Activated T-cell treated with anti-CD3 and anti-CD28 coated beads for 48 hours (primary cell): ENCODE measurements at places on chromosomes 13 and 19.

GRCh38 chr13:98089246-98089645 lies 53.6 kb upstream of the FARP1 start:
- no peak for DNase-seq

DNA sequence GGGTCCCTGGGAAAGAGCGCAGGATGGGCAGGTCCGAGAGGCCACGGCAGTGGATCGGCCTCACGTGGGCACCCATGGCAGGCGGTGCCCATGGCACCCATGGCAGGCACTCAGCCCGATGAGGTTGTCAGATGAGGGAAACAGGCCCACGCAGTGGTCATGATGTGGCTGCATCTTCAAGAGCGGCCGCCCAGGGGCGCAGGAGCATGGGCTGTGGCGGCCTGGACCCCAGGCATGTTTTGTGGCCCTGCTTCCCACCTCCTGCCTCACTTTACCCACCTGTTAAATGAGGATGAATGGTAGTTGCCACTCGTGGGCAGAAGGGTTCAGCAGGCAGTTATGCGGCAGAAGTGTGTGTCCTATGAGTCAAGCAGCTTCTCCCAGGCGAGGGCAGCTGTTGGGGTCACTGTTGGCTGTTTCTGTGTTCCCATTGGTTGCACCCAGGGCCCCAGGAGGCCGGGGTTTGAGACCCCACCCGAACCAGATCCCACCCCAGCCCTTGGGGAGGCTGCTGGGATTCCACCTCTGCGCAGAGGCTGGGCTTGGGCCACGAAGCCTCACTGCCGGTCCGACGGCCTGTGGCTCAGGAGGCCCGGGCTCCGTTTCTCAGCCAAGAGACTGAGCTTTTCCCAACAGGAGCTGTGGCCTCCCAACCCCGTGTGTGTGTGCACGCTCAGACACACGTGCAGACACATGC lies 30.0 kb downstream of the CSNK1G2 start:
- DNase-seq = no peak

GRCh38 chr13:40758811-40759210 lies 12.2 kb downstream of the MRPS31 start:
- no peak for DNase-seq

- no peak for DNase-seq
Observed at GRCh38 chr19:4115818-4116385, 8.0 kb downstream of the MAP2K2 start.

DNA sequence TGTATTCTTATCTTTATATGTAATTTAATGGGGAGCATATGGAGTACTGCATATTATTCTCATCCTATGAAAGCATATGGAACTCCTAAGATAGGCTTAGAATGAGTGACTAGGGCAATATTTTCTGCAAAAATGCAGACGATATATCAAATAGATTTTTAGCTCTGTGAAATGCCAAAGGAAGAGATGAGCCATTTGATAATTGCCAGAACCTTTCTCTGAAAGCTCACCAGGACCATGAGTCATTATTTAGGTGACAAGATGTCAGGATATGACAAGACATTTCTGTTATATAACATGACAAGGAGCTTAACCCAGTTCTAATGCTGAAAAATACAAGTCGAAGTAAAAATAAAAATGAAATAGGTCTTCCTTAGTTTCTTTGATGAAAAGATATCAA lies 145.0 kb downstream of the SLITRK6 start:
- DNase-seq = no peak

GRCh38 chr13:52975161-52975560 lies 53.5 kb upstream of the OLFM4 start:
- DNase-seq = no peak

GRCh38 chr19:3494051-3494450 lies 6.4 kb downstream of the DOHH start:
- no peak for DNase-seq

DNA sequence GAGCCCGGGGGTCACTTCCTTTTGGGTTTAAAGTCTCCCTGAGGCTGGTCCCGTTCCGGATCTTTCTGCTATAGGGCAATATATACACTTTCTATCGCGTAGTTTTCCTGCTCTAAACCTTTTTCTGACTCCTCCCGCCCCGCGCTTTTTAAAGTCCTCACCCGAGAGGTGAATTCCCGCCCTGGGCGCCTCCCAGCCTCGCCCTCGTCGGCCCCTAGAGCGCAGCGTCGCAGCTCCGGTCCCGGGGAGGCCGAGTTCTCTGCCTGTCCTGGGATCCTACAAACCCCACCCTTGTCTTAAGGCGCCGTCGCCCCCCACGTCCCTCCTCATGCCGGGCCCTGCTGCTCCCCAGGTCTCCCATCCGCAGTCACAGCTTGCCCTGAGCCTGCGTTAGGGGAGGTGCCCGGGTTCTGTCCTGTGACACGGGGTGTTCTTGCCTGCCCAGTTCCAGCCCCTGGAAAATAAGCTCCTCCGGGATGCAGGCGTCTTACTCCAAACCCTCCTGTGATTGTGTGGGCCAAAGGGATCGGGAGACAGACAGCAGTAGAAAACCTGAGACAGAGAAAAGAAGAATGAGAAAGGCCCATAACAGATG lies 491 bp downstream of the ZNF525 start:
- peak; percentile 22 for DNase-seq

DNA sequence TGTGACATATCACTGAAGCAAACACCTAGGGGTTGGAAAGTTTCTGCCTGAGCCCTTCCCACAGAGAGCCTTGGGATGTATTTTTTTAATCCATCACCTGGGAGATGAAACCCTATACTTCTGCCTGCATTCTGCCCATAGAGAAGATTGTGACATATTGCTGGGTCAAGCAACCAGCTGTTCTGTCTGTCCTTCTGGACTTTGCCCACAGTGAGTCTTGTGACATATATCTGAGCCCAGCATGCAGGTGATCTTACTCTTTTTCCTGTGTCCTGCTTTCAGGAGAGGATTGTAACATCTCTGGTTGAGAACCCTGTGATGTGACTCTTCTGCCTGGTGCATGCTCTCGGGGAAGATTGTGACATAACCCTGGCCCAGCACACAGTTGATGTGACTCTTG lies 24.9 kb upstream of the ZNF681 start:
- no peak for DNase-seq

GRCh38 chr19:53546758-53547513 lies 9.0 kb downstream of the ZNF331 start:
- no peak for DNase-seq

GRCh38 chr13:49346460-49346859 lies 97.4 kb downstream of the CAB39L start:
- DNase-seq = no peak

GRCh38 chr19:14511229-14511593 lies 7.0 kb downstream of the DNAJB1 start:
- no peak for DNase-seq

DNA sequence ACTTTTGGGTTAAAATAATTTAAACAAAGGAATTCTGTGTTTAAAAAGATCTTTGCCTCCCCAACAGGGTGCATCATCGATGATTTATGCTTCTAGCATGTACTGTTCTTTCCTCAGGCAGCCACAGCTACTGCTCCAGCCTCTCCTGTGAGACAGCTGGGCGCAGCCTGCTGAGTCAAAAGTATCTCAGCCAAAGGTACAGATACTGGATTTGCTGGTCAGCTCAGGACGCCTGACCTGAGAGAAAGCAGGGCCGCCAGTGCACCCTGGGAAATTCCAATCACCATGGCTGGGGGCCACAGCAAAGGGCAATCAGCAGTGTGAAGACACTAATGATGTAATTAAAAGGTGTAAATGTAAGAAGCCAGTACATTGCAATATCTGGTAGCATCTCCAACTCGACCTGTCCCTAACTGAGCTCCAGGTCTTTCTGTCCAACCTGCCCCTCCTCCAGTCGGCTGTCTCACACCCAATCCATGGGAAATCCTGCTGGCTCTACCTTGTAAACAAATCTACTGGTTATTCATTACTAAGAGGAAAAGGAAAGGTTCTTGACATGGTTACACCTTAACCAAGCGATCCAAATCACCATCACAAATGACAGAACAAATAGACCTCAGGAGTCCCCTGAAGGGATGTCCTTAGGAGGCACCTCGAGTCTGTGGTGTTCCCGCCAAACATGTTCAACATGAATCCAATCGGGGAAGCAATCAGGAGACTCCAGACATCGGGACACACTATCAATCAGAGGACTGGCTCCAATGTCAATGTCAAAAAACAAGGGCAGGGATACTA lies 7.3 kb downstream of the OPA3 start:
- no peak for DNase-seq

GRCh38 chr13:49428041-49428763 lies 15.7 kb downstream of the CAB39L start:
- no peak for DNase-seq

DNA sequence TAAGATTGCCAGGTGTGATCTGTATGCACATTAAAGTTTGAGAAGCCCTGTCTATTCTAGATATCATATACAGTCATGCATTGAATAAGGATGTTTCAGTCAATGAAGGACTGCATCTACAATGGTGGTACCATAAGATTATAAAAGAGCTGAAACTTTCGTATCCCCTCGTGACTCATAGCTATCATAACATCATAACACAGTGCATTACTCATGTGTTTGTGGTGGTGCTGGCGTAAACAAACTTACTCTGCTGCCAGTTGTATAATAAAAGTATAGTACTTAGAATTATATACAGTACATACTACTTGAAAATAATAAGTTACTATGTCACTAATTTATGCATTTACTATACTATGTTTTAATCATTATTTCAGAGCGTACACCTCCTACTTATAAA lies 489.3 kb downstream of the GPC6 start:
- DNase-seq = no peak

- no peak for DNase-seq
Observed at GRCh38 chr13:102197193-102197592, 204.7 kb downstream of the FGF14 start.

GRCh38 chr13:78659450-78659730 lies 435 bp upstream of the OBI1 start:
- no peak for DNase-seq

- DNase-seq = no peak
Observed at GRCh38 chr19:1047696-1048147, 7.8 kb downstream of the ABCA7 start.

GRCh38 chr13:27810009-27810408 lies 17.7 kb downstream of the GSX1 start:
- DNase-seq = no peak

DNA sequence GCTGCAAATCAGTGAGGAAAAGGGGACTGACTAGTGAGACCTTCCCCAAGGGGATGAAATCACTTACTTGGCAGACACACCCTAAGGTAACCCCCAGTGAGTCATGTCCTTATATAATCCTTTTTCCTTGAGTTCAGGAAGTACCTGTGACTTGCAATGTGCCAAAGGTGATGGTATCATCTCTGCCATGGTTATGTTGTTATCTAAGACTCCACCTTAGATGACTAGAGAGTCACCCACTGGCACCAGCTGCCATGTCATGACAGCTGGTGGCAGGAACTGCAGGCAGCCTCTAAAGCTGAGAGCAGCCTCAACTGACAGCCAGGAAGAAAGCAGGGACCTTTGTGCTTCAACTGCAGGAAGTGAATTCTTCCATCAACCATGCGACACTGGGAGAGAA lies 12.5 kb downstream of the PBX4 start:
- no peak for DNase-seq

DNA sequence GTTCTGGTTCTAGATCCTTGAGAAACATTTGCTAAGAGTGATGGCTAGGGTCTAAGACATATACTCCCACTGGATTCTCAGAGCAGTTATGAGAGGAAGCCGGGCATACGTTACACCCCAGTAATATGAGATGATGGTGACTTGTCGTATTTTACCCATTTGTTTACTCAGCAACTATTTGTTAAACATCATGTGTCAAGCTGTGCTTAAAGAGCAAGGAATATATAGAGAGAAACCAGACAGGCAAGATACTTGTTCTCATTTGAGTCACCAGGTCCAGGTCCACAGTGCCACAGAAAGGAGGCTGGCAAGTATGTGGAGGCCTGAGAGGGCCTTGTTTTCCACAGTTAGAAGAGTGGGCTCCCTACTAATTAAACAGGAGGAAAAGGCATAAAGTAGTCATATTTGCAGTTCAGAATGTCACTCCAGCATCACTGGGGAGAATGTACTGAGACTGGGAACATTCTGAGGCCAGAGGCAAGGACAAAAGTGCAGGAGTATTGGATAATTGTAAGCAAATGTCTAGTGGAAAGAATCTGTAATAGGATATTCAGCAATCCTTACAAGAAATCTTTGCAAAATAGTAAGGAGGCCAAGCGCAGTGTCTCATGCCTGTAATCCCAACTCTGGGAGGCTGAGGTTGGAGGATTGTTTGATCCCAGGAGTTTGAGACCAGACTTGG lies 142.2 kb downstream of the IRS2 start:
- DNase-seq = no peak

GRCh38 chr19:14694641-14695266 lies 4.9 kb downstream of the ZNF333 start:
- DNase-seq = no peak

- DNase-seq = peak; percentile 49
Observed at GRCh38 chr13:46593398-46593797, 40.4 kb downstream of the LRCH1 start.

DNA sequence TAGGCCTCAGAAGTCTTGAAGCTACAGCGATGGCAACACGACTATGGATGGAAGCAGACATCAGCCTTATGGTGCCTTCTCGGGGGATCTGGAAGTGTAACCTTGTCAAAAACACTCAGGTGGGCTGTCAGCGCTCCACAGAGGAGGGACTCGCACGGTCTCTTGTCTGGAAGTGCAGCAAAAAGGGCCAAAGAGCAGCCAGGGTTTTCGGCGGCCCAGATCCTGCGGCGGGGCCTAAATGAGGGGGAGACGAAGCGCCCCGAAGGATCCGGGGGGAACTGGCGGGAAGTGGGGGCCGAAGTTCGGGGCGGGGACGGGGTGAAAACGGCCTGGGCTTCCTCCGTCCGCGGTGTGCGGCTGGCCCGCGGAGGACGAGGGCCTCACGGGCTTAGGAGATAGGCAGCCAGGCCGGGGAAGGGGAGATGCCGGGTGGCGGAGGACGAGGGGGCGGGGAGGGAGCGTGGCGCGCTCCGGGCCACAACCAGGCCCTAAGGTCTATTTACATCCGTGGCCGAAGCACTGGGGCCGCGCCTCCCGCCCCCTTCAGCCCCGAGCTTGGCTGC lies 637 bp downstream of the RANBP3 start:
- DNase-seq = no peak

GRCh38 chr13:33510350-33510970 lies 224.9 kb upstream of the STARD13 start:
- DNase-seq = no peak

DNA sequence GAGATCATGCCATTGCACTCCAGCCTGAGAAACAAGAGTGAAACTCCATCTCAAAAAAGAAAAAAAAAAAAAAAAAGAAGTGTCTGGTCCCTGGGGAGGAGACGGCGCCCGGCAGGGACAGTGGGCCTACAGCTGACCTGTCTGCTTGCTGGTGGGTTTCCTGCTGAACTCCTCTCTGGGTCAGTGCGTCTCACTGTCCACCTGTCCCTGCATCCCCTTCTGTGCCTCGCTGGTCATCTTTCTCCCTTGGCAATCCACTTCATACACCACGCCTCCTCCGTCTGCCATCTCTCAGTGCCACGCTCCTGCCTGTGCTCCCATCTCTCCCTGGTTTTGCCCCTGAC lies 63.4 kb downstream of the ACSBG2 start:
- DNase-seq = no peak
